MG63 (cell line): ENCODE measurements at places on chromosomes 7 and 10. TPM values are rescaled to one million over a fixed set of nuclear protein-coding genes. Genes with fewer than 3 reads are reported as not detected.

- no peak for DNase-seq
These were observed 33.6 kb downstream of the WIPF3 start for GRCh38 chr7:29839921-29840320.

OR2A5 gene
- total RNA-seq: not detected in 2 replicates

DNA sequence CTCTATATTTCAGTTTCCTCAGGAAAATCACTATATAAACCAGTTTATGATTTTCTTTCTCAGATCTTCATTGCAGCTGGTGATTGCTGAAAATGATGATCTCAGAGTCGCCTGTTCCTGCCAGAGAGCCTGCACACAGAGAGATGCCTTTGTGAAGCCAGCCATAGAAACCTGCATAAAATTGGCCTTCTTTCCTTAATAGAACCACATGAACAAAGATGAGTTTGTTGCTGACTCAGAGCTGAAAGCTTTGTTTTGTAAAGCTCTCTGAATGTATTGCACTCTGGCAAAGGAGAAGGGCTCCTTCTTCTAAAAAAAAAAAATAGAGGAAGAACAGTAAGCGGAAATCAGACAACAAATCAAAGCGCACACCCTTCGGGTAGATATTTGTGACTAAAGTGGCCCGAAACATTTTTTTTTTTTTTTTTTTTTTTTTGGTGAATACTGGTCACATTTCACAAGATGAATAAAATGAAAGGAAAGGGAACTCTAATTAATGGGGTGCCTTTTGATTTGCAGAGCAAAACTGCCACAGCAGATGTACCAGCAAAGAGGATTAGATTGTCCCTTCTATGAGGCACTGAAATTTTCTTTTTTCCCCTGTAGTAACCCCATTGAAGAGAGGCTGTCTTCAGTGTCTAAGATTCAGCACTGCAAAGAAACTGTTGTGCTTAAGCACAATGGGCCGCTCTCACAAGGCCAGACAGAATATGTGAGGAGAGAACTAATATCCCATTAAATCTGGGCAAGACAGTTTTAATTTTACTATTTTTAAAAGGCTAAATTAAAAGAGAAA lies 75.1 kb upstream of the PTPRZ1 start:
- DNase-seq: no peak

GRCh38 chr7:11203224-11203623 lies 229.6 kb downstream of the PHF14 start:
- no peak for DNase-seq

CNNM1 gene
- 0.13 TPM in 1 of 2 replicates, not detected in the other for total RNA-seq

DNA sequence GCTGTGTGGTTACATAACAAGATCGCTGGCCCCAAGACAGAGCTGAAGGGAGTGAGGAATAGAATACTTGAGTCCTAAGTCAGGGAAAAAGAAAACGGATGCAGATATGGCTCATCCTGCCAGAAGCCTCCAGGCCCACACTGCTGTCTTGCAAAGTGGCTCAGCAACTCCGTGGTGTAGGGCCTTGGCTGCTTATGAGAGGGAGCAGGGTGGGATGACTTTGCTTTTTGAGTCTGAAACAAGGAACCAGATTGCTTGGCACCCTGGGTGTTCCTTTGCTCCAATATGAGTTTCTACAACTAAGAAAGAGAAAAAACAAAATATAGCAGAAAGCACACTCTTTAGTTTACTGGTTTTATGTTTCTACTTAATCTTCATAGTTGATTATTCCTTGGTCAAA lies 193.8 kb upstream of the WDR11 start:
- DNase-seq: no peak

SLC13A4 gene
- total RNA-seq: 0.05 TPM in 1 of 2 replicates, not detected in the other
